Ovary (tissue), 10 donors: ENCODE measurements at places on chromosomes 16 and 17. TPM values are rescaled to one million over a fixed set of nuclear protein-coding genes. Genes with fewer than 3 reads are reported as not detected.

HBA2 gene
- total RNA-seq = 4.5 TPM

USP31 gene
- total RNA-seq = 2.5 TPM

HSD17B1 gene
- total RNA-seq = 4.3 TPM

POLR2A gene
- 98.8 TPM for total RNA-seq

SDR42E1 gene
- total RNA-seq = 0.57 TPM

MFAP4 gene
- total RNA-seq = 168 TPM

ZNF385C gene
- 2.0 TPM for total RNA-seq

KRT25 gene
- not detected for total RNA-seq

NEUROD2 gene
- not detected for total RNA-seq

CA7 gene
- total RNA-seq = not detected

CCDC40 gene
- 6.0 TPM for total RNA-seq

SLC38A8 gene
- total RNA-seq = not detected

KRT9 gene
- total RNA-seq = not detected

CNTNAP1 gene
- 3.7 TPM for total RNA-seq

HSBP1 gene
- total RNA-seq = 126 TPM

CMTM2 gene
- total RNA-seq = not detected

PRDM7 gene
- total RNA-seq = not detected

RNU2-1 gene
- 7,450 TPM for total RNA-seq

NECAB2 gene
- total RNA-seq = not detected

DOC2B gene
- total RNA-seq = 1.5 TPM

CHST6 gene
- 0.95 TPM for total RNA-seq

ADORA2B gene
- total RNA-seq = not detected

PCTP gene
- 10.7 TPM for total RNA-seq

ZG16 gene
- total RNA-seq = 0.07 TPM

HSD17B2 gene
- total RNA-seq = not detected

CLDN6 gene
- not detected for total RNA-seq

OR2C1 gene
- not detected for total RNA-seq

TMEM114 gene
- not detected for total RNA-seq

KRTAP3-1 gene
- not detected for total RNA-seq

RPGRIP1L gene
- 5.8 TPM for total RNA-seq

ACSF3 gene
- 28.8 TPM for total RNA-seq

CCL13 gene
- total RNA-seq = not detected

ABCC6 gene
- total RNA-seq = 1.1 TPM

TK1 gene
- total RNA-seq = 1.4 TPM

C16orf96 gene
- total RNA-seq = 0.10 TPM

CIBAR2 gene
- total RNA-seq = 13.0 TPM

FZD2 gene
- 9.3 TPM for total RNA-seq

CYGB gene
- 8.0 TPM for total RNA-seq

DCXR gene
- 157 TPM for total RNA-seq

CORO6 gene
- 1.2 TPM for total RNA-seq

SLC5A11 gene
- not detected for total RNA-seq

STX1B gene
- total RNA-seq = 0.61 TPM

C16orf92 gene
- not detected for total RNA-seq

NPIPB8 gene
- total RNA-seq = 0.93 TPM

SLC13A5 gene
- total RNA-seq = 1.5 TPM

KRTAP1-5 gene
- not detected for total RNA-seq

FSCN2 gene
- 3.0 TPM for total RNA-seq

DNASE1L2 gene
- total RNA-seq = 0.77 TPM

PAFAH1B1 gene
- total RNA-seq = 125 TPM

KCNJ18 gene
- not detected for total RNA-seq
